Testis (tissue), 5 donors: ENCODE measurements at places on chromosomes 3 and 15.

DNA sequence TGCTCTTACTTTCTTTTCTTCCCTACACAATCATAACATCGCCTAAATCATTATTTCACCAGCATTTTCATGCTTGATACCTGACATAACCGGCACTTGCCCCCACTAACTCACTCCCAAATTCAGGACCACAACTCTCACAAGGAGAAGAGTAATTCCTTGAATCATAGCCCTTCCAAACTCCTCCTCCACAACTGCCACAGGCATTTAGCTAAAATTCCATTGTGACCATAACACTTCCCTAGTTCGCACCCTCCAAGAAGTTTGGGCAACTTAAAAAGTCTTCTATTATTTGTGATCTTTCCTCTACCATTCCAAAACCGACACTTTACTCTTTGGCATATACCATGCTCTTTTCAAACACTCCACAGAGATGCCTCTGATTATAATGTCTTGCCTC is 59.4 kb upstream of the XRN1 start:
- no peak for DNase-seq

- no peak for DNase-seq
Observed at GRCh38 chr15:61396235-61396919, 167.3 kb upstream of the RORA start.

- DNase-seq, result no peak
Observed at GRCh38 chr3:73855813-73856212, 231.1 kb upstream of the PDZRN3 start.

DNA sequence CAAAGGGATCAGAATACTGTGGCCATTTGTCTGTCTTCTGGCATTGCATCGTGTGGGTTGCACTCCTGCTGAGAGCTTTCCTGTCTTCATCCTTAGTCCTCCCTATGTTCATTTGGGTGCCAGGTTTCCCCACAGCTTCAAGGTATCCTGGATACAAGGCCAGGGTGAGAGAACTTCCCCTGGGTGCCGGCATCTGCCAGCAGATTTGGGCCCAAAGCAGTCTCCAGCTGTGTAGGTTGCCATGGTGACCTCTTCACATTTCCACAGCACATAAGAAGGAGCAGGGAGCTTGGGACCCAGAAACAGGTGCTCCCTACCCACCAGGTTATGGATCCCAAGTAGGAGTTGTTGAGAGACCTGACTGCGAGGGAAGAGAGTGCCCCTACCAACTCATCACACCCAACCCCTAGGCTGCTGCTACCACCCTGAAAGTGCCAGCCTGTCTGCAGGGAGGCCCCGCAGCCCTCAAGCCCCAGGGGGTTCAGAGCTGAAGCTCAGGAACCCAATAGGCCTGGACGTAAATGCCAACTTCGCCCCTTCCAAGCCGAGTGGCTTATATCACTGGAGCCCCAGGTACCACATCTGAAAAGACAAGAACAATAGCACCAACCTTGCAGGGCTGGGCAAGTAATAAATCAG is 19.9 kb downstream of the TTC21A start:
- DNase-seq, result no peak

DNA sequence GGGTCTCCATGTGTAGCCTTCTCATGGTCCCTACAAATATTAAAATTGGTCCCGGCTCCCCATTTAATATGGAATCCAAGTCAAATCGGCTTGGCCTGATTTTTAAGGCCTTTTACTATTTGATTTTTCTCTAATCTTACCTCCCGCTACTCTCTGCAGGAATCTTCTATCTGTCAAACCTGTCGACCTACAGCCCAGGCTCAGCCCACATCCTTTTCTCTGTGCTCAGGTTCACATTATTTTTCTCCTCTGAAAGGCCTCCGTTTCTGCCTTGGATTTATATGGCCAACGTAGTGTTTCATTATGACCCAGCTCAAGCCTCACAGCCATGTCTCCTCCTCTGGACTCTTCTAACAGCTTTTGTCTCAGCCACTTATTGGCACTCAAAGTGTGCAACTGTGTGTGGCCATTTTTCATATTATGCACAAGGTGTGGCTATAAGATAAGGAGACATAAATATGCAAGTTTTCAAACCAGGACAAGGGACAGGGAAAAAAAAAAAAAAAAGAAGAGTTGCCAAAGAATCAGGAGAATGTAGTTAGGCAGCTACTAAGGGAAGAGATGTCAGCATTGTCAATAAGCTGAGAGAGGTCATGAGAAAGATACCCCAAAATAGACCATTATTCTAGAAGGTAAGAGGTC is 2.1 kb upstream of the GLCE start:
- DNase-seq, result no peak

DNA sequence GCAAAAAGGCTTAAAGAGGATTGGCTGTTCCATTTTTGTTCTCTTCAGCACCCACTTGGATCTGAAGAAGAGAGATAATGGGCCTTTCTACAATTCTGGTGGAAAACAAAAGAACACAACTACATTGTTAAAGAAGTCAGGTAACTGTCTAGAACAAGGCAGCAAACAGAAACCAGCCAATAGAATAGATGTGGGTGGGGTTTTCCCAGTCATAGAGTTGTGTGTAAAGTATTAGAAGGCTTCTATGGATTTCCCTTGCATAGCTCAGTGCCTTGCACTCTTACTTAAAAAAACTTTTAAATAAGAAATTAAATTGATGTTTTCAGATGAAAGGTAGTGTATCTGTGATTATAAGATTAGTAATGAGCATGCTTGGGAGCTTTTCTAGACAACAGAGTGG is 462.7 kb upstream of the ATP11B start:
- no peak for DNase-seq

DNA sequence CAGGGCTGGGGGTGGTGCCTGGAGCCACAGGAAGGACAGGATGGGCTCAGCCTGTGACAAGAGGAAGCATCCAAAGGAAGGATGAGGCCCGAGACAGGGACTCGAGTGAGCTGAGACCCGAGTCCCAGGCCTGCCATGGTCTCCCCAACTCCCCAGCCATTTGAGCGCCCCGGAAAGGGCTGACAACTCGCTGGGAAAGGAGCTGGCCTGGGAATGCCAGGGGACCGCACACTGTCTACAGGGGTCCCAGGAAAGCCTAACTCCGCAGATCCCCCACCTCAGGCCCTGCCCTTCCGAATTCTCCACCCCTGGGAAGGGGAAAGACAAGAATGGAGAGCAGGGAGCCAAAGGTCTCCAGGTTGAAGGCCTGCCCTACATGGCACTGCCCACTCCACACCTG is 21.0 kb upstream of the SHISA5 start:
- no peak for DNase-seq

DNA sequence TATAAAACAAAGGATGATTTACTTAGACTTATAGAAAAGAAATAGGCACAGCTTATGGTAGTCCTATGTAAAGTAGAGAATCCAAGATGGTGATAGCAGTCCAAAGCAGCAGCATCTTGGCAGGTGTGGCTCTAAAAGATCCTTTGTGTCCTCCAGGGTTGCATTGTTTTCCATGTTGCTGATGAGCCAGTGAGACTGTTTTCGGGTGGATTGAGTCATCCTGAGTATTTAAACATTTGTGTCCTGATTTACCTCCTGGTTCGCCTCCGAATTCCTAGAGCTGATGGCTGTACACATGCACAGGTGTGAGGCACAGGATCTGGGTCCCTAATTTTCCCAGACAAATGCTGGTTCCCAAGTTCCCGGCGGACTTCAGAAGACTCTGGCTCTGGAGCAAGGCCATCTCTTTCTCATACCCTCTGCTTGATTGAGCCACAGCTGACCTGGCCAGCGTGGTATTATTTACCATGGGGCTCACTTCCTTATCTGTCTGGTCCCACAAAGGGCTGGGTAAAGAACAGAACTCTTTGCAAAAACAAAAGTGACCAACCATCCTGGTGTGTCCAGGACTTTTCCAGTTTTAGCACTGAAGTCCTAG is 51.0 kb downstream of the ARNT2 start:
- DNase-seq, result no peak
